Upper lobe of right lung (tissue), 1 donor: ENCODE measurements at places on chromosomes 3 and 15.

DNA sequence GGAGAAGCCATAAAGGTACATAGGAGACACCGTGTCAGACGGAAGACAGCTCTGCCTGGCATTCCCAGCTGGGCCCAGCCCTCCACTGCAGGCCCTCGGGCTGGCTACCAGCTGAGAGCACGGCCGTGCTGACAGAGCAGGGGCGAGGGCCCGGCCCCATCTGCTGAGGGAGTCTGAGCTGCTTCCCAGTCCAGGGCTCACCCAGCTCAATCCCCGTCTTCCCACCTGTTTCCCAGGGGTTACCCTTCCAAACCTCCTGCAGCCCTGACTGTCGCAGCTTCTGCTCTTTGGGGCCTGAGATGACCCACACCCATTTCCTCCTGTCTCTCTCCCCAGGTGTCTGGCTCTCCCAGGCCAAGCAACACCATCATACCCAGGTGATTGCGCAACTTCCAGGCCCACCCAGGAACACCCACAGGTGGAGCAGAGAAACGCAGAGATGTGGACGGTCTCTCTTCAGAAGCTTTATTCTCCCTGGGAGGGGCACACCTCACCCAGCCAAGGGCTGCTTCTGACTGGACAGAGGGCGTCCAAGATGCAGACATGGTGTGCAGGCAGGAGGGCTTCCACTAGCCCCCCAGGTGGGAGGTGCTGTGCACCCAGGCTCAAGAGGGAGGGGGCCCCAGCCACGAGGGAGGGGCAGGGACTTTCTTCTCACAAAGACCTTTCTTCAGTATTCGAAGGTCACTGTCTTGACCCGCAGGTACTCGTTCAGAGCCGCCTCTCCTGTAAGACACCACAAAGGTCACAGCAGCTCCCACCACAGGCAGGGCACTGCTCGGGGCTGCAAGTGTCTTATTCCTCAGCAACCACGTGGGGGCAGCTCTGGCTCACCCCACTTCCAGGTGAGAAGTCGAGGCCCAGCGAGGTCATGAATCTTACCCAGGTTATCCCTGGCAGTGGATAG lies 19.4 kb upstream of the SLC41A3 start:
- DNase-seq = no peak

DNA sequence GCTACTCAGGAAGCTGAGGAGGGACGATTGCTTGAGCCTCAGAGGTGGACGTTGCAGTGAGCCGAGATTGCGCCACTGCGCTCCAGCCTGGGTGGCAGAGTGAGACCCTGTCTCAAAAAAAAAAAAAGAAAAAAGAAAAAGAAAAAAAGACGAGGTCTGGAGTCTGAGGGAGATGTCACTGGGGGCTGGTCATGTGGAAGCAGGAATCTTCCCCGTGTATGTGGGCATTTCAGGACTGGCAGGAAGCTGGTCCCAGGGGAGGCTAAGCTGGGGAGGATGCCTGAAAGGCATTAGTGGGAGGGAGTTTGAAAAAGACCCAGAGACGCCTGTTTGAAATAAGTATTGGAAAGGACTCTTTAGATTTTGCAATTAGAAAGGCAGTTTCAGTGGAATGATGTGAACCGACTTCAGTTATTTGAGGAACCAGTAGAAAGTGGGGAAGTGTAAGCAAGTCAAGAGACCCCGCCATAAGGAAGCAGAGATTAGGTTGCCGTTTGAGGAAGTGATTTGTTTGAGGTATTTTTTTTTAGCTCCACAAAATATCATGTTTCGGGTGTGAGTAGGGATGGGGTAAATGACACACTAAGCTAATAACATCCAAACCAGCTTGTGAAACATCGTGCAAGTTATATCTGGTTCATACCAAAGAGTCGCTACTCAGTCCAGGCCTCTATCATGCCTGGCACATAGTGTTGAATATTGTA lies 55.5 kb downstream of the ST6GAL1 start:
- no peak for DNase-seq

GRCh38 chr3:11522953-11523571 lies 120.7 kb downstream of the VGLL4 start:
- no peak for DNase-seq

DNA sequence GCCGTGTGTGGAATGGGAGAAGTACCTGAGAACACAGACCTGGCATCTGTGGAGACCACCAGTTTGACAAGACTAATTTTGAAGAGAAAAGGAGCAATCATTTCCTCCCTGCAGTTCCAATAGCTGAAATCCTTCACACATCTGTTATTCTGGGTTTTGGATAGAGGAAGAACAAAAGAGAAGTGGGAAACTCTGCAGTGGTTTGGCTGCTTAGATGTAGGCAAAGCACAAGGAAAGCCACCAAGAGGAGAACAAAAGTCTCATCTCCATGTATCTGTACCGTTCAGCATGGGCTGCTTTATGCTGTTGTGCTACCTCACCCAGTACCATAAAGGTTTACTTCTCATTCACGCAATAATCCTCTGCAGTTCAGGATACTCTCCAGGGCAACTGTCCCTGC lies 153.1 kb upstream of the COL8A1 start:
- DNase-seq = no peak

DNA sequence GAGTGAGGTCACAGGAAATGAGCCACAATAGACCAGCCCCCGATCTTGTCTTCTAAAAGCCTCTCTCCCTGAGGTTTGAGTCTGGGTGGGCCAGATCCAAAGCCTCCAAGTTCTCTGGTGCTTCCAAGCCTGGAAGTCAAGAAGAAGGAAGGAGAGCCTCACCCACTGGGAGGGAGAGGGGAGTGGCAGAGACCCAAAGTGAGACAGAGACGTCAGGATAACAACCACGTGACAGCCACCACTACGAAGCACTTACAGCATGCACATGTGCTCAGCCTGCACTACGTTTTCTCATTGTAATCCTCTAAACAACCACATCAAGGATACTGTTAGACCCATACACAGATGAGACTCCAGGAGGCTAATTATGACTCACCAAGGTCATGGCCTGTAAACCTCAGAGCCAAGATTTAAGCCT lies 197.3 kb upstream of the LINGO1 start:
- no peak for DNase-seq

GRCh38 chr3:153463895-153464294 lies 301.9 kb downstream of the RAP2B start:
- DNase-seq = no peak

- DNase-seq = no peak
These were observed 45.2 kb upstream of the HES1 start for GRCh38 chr3:194090716-194091115.

- DNase-seq = no peak
These were observed 40.6 kb downstream of the SSUH2 start for GRCh38 chr3:8604006-8604405.

- no peak for DNase-seq
These were observed 78.5 kb upstream of the SNRPA1 start for GRCh38 chr15:101373577-101373976.

- no peak for DNase-seq
These were observed 227.6 kb upstream of the MME start for GRCh38 chr3:154852515-154852914.

DNA sequence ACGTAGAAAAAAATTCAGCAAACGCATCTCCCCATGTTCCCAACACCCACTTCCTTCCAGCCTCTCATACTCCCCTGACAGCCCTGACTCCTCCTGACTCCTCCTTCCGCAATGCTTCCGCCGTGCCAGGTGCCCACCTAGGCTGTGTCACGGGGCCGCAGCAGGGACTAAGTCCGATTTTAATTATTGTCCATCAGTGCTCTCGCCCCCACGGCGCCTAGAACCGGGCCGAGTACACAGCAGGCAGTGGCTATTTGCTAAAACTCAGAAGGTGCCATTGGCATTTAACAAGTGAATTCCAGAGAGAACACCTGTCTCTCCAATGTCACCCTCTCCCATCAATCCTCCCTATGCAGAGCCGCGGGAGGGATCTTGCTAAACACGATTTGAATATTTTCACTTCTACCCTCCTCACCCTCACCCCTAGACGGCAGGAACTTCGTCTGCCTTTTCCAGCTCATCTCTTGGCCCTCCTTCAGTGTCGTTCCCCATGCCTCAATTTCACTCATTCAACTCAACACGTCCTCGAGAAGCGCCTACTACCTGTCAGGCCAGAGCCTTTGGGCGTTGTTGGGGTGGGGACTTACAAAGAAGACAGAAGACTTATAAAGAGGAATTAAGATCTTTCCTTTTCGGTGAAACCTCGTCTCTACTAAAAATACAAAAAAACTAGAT lies 11.5 kb upstream of the SHF start:
- no peak for DNase-seq

- no peak for DNase-seq
These were observed 22.5 kb downstream of the GPD1L start for GRCh38 chr3:32128936-32129335.

DNA sequence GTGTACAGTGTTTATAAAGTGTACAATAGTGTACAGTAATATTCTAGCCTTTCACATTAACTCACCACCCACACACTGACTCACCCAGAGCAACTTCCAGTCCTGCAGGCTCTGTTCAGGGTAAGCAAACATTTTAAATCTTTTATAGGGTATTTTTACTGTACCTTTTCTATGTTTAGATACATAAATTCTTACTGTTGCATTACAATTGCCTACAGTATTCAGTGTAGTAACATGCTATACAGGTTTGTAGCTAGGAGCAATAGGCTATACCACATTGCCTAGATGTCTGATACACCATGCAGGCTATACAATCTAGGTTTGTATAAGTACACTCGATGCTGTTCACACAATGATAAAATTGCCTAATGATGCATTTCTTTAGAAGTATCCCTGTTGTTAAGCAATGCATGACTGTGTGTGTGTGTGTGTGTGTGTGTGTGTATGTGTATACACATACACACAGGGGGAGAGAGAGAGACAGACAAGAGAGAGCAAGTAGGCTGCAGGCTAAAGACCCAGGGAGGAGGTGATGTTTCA lies 72.5 kb upstream of the PRR23C start:
- no peak for DNase-seq

DNA sequence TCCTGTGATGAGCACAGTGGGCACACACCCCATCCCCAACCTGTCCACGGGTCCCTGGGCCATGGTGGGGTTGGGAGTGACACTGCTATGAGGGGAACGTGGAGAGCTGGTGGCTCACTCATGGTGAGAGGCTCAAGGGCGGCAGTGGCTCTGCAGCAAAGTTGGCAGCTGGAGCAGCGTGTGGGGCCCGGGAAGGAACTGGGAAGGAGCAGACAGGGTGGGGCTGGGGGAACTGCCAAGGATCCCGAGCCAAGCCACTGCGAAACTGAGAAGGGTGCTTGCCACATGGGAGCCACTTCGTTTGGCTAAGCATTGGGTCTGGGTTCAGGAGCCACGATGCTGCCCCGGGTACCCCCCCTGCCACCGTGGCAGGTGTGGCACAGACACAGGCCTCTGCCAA lies 80.1 kb downstream of the SNRK start:
- no peak for DNase-seq

- no peak for DNase-seq
These were observed 34.6 kb downstream of the FBLN2 start for GRCh38 chr3:13583251-13584180.

DNA sequence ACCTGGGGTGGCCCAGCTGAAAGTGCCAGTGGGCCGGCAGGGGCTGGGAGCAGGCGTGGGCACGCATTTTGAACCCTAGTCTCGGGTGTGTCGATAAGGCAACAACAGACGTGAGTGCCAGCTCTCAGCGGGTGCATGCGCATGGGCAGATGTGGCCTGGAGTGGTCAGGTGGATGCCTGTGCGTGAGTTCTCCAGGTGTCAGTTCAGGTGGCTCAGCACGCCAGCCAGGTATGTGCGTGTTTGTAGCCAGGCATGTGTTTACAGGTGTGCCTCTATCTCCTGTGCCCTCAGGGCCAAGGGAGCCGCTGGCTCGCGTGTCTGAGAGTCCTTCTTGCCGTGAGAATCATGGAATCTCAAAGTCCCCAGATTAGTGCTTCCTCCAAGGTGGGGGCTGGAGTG lies 14.8 kb downstream of the CYP1A2 start:
- DNase-seq = peak; percentile 74

DNA sequence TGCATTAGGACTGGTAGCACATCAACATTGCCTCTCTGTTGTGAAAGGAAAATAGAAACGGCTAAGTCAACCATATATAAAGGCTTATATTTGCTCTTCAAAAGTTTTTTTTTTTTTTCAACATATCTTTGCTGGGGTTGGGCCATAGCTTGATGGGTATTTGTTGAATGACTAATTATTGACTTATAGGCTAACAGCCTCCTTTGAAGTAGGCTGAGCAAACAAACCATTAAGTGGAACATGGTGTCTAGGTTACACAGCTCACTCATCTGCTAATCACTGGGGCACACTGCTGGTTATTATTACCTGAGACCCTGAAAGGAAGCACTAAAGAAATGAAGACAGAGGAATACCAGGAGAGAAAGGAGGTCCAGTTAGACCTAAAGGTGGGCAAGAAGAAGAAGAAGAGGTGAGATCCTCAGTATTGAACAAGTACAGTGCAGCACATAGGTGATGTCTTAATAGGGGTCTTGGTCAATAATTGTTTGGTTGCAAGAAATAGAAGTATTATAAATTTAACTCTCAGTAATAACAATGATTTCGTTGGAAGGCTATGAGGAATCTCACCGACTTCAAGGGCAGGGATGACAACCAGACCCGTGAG lies 139.4 kb downstream of the RPLP1 start:
- no peak for DNase-seq

GRCh38 chr3:175288621-175289020 lies 429.5 kb downstream of the NAALADL2 start:
- DNase-seq = no peak

GRCh38 chr3:141273700-141274410 lies 42.2 kb downstream of the PXYLP1 start:
- no peak for DNase-seq

DNA sequence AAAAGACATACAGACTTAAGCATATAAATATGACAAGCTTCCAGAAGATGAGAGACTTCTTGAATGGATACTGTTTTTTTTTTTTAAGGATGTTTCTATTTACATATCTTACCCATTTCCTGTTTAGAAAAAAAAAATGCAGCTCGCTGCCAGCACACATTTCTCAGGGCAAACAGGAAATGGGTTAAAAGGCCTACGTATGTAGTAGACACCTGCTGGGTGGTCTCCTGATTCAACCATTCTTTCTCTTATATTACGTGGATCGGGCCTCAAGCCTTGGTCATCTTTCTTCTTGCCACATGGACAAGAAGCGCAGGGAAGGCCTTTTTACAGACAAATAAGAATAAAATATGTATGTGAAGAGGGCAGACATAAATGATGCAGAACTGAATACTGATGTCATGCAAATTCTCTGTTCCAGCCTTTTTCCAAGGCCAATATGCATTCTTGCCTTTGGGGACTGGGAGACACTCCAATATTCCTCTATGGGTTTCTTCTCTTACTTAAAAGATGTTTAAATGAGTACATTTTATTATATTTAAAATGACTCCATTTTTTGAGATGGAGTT lies 35.0 kb upstream of the TJP1 start:
- no peak for DNase-seq
